NCI-H748 treated with DMSO at 0.1 percent for 48 hours (cell line): ENCODE measurements at places on chromosomes 4 and X.

- no peak for DNase-seq
Observed at GRCh38 chr4:20813700-20814099, 113.4 kb downstream of the PACRGL start.

- DNase-seq = no peak
Observed at GRCh38 chrX:47169726-47170515, 23.7 kb upstream of the UBA1 start.

DNA sequence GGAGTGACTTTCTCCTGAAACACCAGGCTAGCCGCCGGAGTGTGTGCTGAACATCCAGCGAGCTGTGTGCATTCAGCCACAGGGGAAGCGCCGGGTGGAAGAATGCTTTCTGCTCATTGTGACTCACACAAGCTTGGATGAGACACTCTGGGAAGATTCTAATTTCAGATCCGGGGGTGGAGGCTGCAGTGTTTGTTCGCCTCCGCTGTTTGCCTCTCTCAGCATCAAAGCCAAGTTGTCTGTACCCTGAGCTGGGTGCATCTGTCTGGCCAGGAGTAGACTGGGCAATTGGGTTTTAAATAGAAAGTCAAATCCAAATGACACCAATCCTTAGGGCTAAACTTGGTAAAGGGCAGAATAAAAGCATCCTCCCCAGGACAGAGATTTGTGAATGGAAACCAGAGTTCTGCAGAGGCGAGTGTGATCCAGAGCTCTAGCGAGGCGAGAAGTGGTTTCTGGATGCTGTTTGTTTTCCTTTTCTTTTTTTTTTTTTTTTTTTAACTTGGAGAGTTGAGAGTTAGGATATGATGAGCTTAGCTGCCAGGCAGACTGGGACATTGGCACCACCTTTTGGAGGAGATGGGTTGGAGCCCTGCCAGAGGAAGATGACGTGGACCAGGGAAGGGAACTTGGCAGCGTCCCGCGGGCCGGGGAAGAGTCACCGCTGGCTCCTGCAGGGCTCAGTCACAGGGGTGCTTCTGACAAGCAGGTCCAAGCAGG lies 196.0 kb upstream of the PSAPL1 start:
- DNase-seq = no peak

- DNase-seq = no peak
Observed at GRCh38 chrX:101190736-101191135, 28.9 kb upstream of the DRP2 start.

DNA sequence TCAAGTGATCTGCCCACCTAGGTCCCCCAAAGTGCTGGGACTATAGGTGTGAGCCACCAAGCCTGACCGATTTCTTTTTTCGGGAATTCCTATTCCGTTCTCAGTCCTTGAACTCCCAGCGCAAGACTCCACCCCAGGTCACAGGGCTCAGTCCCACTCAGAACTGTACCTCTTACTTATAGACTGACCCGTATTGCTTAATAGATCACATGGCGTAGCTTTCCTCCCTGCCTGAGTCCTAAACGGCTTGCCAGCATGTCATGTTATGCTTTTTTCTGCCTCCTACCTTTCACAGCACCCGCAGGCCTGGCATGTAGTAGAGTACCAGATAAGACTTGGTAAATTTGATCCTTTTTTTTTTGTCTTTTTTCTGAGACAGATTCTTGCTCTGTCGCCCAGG lies 22.4 kb downstream of the SAT1 start:
- no peak for DNase-seq

GRCh38 chrX:3567686-3568085 lies 145.8 kb downstream of the PRKX start:
- no peak for DNase-seq

- no peak for DNase-seq
Observed at GRCh38 chrX:153499876-153500275, 5.1 kb downstream of the BGN start.

- DNase-seq = no peak
Observed at GRCh38 chr4:6719611-6720179, 3.7 kb downstream of the BLOC1S4 start.

DNA sequence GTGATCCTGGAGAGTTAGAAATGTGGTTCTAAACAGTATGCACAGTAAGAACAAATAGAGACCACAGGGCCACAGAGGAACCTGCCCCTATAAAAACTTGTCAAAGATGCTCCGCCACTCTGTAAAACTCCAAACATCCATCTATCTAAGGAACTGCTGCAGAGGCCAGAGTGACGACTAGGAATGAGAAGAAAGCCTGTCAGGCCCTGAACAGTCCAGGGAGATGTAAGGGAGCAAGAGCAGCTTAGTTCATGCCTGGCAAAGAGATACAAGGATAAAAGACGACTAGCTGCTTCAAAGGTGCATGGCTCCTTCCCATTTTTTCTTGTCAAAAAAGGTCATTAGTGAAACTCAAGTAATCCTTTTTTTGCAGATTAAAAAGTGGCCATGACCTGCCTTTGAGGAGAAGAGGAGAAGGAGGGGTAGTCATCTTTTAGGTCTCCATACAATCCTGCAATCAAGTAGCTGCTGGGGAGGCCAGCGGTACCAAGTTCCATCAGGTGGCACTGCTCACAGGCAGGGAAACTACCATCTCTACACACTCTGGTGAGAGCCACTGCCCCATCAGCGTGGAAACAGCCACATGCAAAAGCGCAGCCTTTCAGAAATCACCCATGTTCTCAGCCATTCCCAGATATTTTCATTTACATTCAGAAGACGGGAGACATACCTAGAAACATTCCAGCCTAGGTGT lies 162.1 kb downstream of the TSPAN5 start:
- DNase-seq = no peak

DNA sequence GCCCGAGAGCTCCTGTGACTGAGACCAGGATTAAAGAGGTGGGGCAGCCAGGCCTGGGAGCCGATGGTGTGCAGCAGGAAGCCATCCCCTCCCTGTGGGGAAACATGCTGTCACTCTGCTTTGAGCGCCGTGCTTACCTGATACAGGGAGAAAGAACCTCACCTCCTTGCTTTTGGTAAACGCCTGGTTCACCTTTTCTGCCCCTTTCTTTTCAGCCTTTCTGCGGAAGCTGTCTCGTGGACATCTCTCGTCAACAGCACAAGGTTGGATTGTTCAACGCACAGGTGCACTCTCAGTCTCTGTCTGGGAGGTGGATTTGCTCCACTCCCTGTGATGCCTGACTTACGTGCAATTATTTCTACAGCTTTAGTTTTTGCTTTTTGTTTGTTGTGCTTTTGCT lies 12.0 kb downstream of the ZFYVE28 start:
- DNase-seq = no peak

- no peak for DNase-seq
Observed at GRCh38 chrX:50941638-50942037, 31.1 kb downstream of the BMP15 start.

DNA sequence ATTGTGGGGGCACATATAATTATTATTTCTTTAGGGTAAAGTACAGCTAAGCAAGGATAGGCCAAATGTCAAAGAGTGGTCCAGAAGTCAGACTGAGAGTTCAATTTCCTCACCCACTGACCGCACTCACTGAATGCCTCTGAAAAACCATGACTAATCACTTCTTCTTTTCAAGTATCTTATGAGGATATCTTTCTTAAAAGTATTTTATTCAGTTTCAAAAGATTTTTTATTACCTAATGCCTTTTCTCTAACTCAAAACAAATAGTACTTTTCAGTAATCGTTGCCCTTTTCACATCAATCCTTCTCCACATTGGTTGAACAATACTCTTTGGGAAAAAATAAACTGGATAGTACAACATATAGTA lies 61.7 kb upstream of the CAMK2D start:
- no peak for DNase-seq

- no peak for DNase-seq
Observed at GRCh38 chr4:186487726-186488125, 67.6 kb downstream of the MTNR1A start.

DNA sequence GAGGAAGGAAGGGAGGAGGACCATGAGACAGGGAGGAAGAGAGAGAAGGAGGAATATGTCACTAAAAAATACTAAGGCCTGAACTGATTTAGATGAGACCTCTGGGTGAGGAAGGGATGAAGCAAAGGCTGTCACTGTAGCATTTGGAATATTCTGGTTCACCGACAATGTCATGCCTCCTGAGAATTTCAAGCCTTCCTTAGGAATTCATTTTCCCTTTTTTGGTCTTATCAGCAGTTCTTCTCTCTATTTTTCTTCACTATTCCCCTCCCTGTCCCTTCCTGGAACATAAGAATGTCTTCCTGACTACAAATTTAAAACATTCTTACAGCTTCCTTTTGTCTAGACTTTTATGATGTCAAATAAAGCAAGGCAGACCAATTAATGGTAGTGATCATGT lies 527.8 kb downstream of the INPP4B start:
- DNase-seq = no peak

DNA sequence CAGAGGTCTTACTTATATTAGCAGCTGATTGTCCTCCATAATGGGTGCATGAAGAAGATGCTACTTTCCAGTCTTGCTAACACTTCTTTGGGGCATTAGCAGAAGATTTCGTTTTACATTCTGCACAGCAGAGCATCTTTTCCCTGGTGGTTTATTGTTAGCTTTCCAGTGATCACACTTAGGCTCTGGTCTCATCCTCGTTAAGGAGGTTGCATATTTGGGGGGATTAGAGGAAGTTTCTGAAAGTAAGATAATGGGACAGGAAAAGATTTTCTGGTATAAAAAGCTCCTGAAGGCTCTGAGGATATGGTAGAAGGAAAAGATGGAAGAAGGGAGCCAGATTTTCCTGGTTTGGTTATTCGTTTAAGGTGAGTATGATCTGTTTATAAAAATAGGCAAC lies 134.1 kb downstream of the GATB start:
- DNase-seq = no peak

DNA sequence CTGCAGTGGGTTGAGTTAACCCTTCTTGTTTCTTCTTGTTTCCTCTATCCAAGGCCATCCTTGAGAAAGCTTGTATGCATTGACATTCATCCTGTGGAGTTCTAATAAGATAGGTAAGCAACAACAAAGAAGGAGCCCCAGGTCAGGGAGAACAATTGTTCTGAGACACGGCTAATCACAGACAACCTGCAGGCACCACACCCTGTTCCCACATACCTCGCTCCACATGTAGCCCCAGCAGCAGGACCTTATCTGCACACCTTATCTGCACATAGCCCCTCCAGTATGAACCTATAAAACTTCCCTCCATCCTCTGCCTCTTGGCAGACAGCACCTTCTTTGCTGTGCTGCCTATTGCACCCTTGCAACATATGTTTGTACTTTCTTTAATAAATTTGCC lies 129.1 kb downstream of the MSL3 start:
- DNase-seq = peak; percentile 33

GRCh38 chr4:140103676-140104075 lies 50.3 kb downstream of the MAML3 start:
- no peak for DNase-seq

- DNase-seq = no peak
Observed at GRCh38 chrX:5080791-5081190, 1147.9 kb downstream of the NLGN4X start.

- no peak for DNase-seq
Observed at GRCh38 chr4:65018313-65018712, 609.1 kb upstream of the TECRL start.

GRCh38 chr4:120671538-120671937 lies 251.0 kb downstream of the PRDM5 start:
- no peak for DNase-seq
